Putamen (tissue), 1 donor: ENCODE measurements at places on chromosomes 12 and 14.

DNA sequence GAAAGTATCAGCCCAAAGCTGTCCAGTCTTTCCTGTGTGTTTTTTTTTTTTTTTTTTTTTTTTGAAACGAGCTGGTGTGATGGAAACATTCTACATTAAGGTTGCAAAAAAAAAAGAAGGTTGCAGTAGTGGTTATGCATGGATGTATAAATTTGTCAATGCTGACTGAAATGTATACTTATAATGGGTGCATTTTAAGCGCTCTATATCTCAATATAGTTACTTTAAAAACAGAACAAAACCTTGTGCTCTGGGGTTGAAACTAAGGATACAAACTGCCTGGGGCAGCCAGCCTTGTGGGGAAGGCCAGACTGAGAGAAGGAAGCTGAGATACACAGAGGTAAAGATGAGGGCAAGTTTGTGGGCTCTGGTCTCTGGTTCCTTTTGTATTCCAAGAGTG lies 87.3 kb upstream of the RMST start:
- no peak for DNase-seq

GRCh38 chr12:64506955-64507354 lies 55.0 kb downstream of the TBK1 start:
- no peak for DNase-seq

- no peak for DNase-seq
Observed at GRCh38 chr14:90194706-90195105, 61.6 kb upstream of the PSMC1 start.

- no peak for DNase-seq
Observed at GRCh38 chr12:13154831-13155230, 41.7 kb upstream of the EMP1 start.

GRCh38 chr14:22488522-22489243 lies 100.3 kb downstream of the DAD1 start:
- no peak for DNase-seq

- DNase-seq, result no peak
Observed at GRCh38 chr12:110538869-110539622, 36.9 kb downstream of the RAD9B start.

- no peak for DNase-seq
Observed at GRCh38 chr12:22899184-22899583, 274.2 kb downstream of the ETNK1 start.

DNA sequence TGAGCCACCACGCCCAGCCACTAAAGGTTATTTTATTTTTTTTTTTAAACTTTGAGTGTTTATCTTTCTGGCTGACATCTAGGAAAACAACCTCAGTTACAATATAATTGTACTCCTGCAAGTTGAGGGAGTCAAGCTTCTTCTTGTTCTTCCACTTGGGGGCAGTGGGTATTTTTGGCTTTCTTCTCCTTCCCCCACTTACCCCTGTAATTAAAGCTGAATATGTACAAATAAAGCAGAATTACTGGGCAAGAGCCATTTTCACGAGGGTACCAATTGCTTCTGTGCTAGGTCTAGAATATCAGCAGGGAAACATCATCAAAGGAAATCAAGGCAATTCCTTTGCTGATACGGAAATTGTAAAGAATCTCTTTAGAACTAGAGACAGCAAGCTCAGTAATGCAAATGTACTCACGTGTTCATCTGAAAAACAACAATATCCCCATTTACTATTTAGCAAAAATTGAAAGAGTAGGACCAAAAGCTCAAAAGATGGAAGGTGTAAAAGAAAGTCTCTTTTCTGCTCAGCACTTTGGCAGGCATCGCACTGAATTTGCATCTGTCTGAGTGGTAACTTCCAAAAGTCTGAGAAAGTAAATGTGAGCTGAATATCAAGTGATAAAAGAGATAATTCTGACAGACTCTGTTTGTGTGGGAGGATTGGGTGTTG lies 72.8 kb downstream of the TAOK3 start:
- DNase-seq, result peak; percentile 83

DNA sequence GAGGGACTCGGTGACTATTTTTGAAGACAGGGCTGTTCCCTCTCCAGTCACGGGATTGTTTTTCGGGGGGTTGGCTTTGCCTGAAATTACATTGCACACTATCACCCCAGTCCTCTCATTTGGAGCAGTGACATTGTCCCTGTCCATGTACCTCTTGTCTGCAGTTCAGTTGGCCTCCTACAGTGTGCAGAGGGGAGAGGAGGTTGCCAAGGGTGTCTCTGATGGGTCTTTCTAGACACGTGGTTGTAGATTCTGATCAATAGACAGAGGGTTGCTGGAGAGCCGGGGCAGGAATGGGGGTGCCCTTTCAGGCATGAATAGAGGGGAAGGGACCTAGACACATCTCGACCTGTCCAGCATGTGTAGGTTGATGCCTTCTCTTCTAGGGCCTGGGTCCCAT lies 1.2 kb downstream of the TMEM120B start:
- no peak for DNase-seq

- no peak for DNase-seq
Observed at GRCh38 chr12:52084491-52085231, 5.2 kb downstream of the SMIM41 start.

DNA sequence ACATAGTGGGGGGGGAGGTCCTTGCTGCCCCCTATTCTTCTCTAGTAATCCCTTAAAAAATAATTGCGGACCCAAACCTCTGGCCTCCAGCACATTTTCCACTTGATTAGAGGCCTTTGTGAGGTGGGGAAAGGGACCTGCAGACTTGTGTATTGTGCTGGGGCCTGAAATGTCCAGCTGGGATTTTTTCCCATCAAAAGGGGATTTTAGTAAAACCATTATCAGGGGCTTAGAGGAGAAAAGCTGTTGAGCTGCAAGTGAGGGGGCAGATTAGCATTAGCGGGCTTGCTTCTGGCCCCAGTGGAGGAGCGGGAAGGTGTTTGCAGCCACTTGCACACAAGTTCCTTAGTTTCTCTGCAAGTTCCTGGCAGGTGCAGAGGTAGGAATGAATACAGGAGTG lies 13.9 kb downstream of the FBXL14 start:
- DNase-seq, result no peak

DNA sequence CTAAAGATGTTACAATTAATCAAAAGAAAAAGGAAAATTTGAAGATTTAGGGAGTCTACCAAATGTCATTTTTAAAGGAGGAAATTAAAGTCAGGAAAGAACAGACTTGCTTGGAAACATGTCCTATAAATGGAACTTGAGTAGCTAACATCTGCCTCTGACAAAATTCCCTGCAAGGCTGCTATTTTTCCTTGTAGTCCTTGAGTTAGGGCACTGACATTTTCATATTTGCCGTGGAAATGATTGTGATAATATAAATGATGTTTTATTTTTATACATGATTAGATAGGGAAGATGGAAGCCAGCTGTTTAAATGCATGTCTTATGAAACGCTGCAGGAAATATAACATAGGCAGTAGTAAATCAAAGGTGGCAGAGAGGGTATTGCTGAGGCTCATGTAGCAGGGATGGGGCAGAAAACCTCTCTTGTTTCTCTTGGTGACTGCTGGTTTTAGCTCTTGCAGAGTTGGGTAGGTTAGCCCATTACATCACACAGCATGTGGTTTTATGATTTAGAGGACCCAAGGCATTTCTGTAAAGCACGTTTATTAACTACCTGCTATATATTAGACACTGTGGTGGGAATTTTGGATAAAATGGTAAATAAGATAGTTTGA lies 21.7 kb downstream of the NUBPL start:
- no peak for DNase-seq

GRCh38 chr12:66813137-66813892 lies 134.4 kb upstream of the GRIP1 start:
- DNase-seq, result no peak

- DNase-seq, result peak; percentile 58
Observed at GRCh38 chr12:124568431-124569374, 1.3 kb upstream of the NCOR2 start.
